ENCODE measurements at places on chromosomes 7 and 10.

DNA sequence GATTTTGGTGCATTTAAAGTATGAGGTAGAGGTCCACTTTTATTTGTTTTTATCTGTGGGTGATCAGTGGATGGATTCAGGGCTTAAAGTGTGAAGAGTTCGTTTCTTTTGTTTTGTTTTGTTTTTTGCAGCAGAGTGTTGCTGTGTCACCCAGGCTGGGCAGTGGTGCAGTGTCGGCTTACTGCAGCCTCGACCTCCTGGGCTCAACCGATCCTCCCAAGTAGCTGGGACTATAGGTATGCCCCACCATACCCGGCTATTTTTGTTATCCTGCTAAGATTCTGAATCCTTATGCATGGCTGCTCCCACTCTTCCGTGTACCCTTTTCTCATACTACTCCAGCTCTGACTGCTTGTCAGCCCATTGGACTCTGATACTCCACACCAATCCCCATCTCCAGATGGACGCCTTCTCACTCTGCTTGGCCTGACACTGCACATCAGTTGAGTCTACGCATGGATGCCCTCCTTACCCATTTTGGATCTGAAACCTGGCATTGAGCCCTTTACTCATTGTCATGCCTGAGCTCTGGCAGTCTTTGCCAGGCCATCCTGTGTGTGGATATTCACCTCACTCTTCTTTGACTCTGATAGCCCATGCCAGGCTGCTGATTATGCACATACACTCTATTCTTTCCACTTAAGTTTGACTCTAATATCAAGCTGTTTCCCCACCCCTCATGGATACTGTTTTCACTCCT is 119.5 kb downstream of the CCSER2 start:
- no peak for DNase-seq

GRCh38 chr10:48404646-48405045 is 98.2 kb downstream of the MAPK8 start:
- DNase-seq, result no peak

- DNase-seq, result no peak
These were observed 45.7 kb downstream of the BPGM start for GRCh38 chr7:134692344-134692705.

DNA sequence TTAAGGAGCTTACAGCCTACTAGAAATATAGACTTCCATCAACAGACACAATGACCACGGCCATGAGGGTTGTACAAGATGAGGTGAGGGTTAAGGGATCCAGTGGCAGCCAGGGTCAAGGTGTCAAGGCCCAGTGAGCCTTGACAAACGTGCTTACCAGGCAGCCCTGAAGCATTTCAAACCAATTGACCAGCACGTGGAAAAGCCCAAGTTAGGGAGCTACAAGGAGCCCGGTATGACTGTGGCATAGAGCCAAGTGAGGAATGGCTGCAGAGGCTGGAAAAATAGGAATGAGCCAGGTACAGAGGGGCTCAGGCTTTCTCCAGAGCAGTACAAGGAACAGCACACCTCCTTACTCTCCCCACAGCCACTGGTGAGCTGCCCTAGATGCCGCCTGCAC is 12.7 kb downstream of the AFAP1L2 start:
- no peak for DNase-seq

DNA sequence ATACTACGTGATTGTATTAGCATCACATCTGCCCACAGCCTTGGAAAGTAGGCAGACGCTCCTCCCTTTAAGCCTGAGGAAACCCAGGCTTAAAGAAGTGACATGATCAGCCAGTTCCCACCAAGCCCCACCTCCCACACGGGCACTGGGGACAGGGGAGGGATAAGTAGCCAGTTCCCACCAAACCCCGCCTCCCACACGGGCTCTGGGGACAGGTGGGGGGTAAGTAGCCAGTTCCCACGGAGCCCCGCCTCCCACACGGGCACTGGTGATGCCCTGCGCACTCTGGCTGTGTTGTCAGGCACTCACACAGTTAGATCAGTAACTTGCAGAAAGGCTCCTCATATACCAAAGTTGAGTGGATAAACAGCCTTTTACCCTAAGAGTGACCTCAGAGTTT is 606.8 kb downstream of the PTPRN2 start:
- DNase-seq, result no peak

All from activated CD4-positive, alpha-beta T cell treated with anti-CD3 and anti-CD28 coated beads, Interleukin-2, amount 50 U/mL, for 24 hours (primary cell).